ENCODE measurements at places on chromosomes 13 and 19. TPM values are rescaled to one million over a fixed set of nuclear protein-coding genes. Genes with fewer than 3 reads are reported as not detected.

DNA sequence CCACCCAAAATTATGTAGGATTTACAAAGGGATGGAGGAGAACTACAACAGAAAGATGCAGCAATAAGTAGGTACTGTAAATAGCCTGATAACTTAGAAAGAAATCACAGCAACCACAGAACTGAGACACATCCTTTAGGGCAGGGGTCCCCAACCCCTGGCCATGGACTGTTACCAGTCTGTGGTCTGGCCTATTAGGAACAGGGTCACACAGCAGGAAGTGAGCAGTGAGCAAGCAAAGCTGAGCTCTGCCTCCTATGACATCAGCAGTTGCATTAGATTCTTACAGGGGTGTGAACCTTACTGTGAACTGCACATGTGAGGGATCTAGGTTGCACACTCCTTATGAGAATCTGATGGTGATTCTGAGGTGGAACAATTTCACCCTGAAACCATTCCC, 997.6 kb downstream of the DIAPH3 start:
- no peaks in the 10 kb centered on the region for H3K27me3 ChIP-seq
- H3K36me3 ChIP-seq, result no peaks in the 10 kb centered on the region
- no peak overlapping the region for H3K27ac ChIP-seq

FBXO27 gene
- total RNA-seq, result not detected

ERVK3-1 gene
- 61.4 TPM for total RNA-seq

PODNL1 gene
- not detected for total RNA-seq

GRCh38 chr19:47353307-47353712, 4.2 kb downstream of the DHX34 start:
- no peaks in the 10 kb centered on the region for H3K27me3 ChIP-seq
- peaks cover 72% of the 10 kb centered on the region for H3K36me3 ChIP-seq
- peaks cover 40% of the 10 kb centered on the region for H3K4me1 ChIP-seq
- no peak for DNase-seq

DNA sequence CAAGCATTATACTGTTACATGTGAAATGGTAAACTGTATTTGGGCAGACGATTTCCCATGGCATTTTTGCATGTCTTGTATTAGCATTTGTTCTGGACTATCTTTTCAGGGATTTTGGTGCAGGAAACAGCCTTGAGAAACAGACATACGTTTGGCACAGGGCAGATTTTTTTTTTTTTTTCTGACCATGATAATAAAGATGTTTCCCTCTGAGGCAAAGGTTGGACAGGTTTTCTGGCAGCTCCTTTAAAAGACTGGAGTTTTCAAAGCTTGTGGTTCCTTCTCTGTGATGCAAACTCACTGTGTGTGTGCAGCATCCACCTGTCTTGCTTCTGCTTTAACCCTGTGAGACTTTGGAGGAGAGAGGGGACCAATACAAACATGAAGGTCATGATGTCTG, 63.0 kb downstream of the NBEA start:
- no peaks in the 10 kb centered on the region for H3K36me3 ChIP-seq
- H3K27ac ChIP-seq, result no peak overlapping the region
- DNase-seq, result no peak
- H3K4me1 ChIP-seq, result peaks cover 2% of the 10 kb centered on the region
- no peaks in the 10 kb centered on the region for H3K27me3 ChIP-seq
- no peak overlapping the region for H3K4me3 ChIP-seq

ITGBL1 gene
- total RNA-seq, result not detected

GRCh38 chr13:25860862-25861261, 191.0 kb downstream of the SHISA2 start:
- no peak overlapping the region for H3K4me3 ChIP-seq
- H3K4me1 ChIP-seq, result no peaks in the 10 kb centered on the region
- DNase-seq, result no peak
- H3K27me3 ChIP-seq, result peaks cover 4% of the 10 kb centered on the region
- H3K36me3 ChIP-seq, result no peaks in the 10 kb centered on the region

DNA sequence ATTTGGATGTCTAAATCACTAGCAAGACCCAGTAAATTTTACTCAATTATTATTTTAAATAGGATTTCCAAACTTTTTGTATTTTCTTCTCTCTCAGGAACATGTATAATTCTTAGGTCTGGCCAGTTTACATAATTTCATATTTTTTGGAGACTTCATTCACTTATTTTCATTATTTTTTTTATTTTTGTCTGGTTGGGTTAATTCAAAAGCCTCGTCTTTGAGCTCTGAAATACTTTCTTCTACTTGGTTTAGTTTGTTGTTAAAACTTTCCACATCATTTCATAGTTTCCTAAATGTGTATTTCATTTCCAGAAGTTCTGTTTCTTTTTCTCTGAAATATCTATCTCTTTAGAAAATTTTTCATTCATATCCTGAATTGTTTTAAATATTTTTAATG, 322.9 kb upstream of the SPRY2 start:
- no peak for DNase-seq
- H3K4me1 ChIP-seq, result no peaks in the 10 kb centered on the region
- no peaks in the 10 kb centered on the region for H3K27me3 ChIP-seq
- no peak overlapping the region for H3K4me3 ChIP-seq

CDADC1 gene
- 7.4 TPM for total RNA-seq

- H3K27me3 ChIP-seq, result peaks cover 30% of the 10 kb centered on the region
- no peak for DNase-seq
- H3K4me3 ChIP-seq, result peak overlapping the region; percentile 35
- peaks cover 46% of the 10 kb centered on the region for H3K4me1 ChIP-seq
- H3K27ac ChIP-seq, result no peak overlapping the region
Measured at GRCh38 chr19:7676376-7676775, 514 bp upstream of the MCEMP1 start.

GRCh38 chr13:42101821-42102585, 53.6 kb downstream of the DGKH start:
- H3K27me3 ChIP-seq, result no peaks in the 10 kb centered on the region
- no peaks in the 10 kb centered on the region for H3K4me1 ChIP-seq
- H3K27ac ChIP-seq, result no peak overlapping the region
- H3K4me3 ChIP-seq, result no peak overlapping the region
- H3K36me3 ChIP-seq, result no peaks in the 10 kb centered on the region

DNA sequence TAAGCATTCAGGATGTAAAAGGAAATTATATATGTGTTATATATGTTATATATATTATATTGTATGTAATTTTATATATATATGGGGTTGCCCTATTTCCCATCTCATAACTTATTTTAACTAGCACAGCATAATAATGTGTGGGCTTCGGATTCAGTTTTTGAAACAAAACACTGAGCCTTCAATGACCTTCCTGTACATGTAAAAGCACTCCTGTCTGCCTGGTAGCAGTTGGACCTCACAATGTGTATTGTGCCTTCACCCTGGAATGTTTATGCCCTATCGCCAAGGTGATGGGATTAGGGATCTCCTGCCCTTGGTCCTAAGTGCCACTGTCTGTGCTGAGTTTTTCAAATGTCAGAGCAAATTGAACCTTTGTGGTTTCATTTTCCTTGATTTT, 968.8 kb downstream of the TUBA3C start:
- no peak overlapping the region for H3K27ac ChIP-seq
- H3K27me3 ChIP-seq, result no peaks in the 10 kb centered on the region
- no peaks in the 10 kb centered on the region for H3K4me1 ChIP-seq
- H3K36me3 ChIP-seq, result no peaks in the 10 kb centered on the region
- DNase-seq, result no peak
- no peak overlapping the region for H3K4me3 ChIP-seq

POGLUT2 gene
- not detected for total RNA-seq

PALM3 gene
- total RNA-seq, result not detected

DNA sequence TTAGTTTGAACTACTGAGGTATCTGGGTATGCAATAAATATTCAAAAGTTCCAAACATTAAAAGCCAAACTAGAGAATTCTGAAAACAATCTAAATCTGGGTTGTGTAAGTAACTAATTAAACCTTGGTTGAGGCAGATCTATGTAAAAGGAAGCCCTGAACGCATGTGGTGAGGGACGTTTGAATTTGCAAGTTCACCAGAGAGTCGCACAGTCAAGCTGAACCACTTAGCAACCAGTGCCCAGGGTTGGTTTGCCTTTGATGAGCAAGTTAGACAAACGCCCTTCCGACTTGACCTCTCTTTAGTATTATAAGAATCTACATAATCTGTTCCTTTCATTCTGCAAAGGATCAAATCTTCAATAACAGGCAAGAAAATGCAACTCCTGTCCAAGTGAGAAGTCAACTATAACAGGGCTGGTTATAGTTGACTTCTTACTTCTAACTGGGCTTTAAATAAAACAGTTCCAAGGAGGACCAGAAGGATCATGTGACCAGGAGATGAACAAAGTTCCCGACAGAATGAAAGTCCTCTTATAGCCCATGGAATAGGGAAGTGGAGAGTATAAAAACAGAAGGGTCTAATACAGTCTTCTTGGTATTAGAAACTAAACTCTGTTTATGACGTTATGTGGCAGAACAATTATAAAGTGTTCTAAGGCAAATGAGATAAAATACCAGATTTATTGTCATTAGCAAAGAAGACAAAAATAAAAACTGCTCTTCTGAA, 40.6 kb downstream of the PHF11 start:
- no peak for DNase-seq
- H3K27ac ChIP-seq, result peak overlapping the region; percentile 67
- peaks cover 71% of the 10 kb centered on the region for H3K4me1 ChIP-seq
- H3K36me3 ChIP-seq, result peaks cover 26% of the 10 kb centered on the region
- H3K4me3 ChIP-seq, result peak overlapping the region; percentile 2

- H3K4me1 ChIP-seq, result no peaks in the 10 kb centered on the region
- H3K4me3 ChIP-seq, result no peak overlapping the region
- DNase-seq, result no peak
- H3K27me3 ChIP-seq, result no peaks in the 10 kb centered on the region
- H3K36me3 ChIP-seq, result no peaks in the 10 kb centered on the region
- no peak overlapping the region for H3K27ac ChIP-seq
Measured at GRCh38 chr13:93975242-93975641, 504.2 kb downstream of the DCT start.
